ENCODE measurements at places on chromosomes 1 and 21.

DNA sequence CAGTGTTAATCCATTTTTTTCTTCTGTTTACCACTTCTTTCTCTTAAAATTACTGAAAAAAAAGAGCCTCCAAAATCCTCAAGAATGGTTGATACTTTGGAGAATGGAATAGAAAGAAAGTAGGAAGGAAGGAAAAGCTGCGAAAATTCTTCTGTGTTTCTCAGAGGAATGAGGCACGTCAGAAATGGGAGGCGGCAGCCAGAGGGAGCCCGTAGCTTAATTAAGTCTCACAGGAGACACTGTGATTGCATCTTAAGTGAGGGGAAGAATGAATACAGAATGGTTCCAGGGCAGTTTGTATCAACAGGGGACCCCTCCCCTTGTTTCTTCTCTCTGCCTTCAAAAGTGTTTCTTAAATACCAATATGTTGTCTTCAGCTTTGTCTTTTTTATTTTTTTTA, 1099.5 kb downstream of the PLA2G4A start:
- DNase-seq: no peak

- DNase-seq: no peak
Observed at GRCh38 chr1:41109310-41110197, 88.0 kb upstream of the SLFNL1 start.

- no peak for DNase-seq
Observed at GRCh38 chr21:27122686-27123085, 155.8 kb upstream of the ADAMTS5 start.

DNA sequence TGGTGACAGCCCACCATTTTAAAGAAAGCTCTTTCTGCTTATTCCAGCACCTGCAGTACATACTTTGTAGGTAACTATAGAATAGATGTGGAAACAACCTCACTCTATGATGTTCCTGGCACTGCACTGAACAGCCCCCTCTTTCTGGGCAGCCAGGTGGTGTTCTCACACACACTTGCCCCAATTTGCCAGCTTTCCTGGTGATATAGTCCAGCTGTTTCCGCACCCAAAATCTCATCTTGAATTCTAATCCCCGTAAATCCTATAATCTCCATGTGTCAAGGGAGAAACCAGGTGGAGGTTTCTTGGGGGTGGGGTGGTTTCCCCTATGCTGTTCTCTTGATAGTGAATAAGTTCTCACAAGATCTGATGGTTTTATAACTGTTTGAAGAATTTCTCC, 102.2 kb downstream of the FCRL5 start:
- DNase-seq: no peak

- DNase-seq: no peak
Observed at GRCh38 chr1:209580577-209580976, 2.9 kb upstream of the CAMK1G start.

- no peak for DNase-seq
Observed at GRCh38 chr21:27795418-27795817, 828.5 kb upstream of the ADAMTS5 start.

GRCh38 chr1:115127539-115127938, 38.2 kb upstream of the TSPAN2 start:
- no peak for DNase-seq

DNA sequence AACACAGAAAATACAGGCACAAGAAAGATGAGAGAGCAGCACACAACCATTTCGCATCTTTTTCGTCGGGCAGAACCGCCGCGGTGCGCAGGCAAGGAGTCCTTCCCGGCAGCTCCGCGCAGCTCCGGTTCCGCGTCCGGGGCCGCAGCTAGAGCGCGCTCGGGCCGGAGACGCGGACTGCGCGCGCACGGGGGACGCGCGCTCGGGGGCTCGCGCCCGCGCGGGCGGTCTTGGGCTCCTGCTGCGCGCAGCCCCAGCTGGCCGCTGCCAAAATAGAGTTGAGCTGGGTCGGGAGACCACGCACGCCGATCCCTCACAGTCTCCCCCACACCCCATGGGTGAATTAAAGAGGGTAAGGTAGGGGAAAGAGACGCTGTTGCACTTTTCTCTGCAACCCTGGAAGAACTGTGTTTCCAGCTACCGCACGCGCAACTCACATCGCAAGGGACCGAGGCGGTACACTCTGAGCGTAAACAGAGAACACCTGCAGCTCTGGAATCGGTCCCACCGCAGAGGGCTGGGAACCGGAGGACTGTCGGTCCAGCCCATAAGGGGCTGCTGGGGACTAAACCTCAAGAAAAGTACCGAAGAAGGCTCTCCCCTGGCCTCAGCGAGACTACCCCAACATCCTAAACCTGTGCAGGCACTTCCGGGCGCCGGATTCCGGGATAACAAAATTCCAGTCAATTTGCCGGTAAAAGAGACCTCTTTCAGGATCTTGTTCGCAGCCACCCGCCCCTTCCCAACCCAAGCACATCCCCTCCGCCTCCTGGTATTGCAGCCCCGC, 1.7 kb downstream of the NR5A2 start:
- no peak for DNase-seq

DNA sequence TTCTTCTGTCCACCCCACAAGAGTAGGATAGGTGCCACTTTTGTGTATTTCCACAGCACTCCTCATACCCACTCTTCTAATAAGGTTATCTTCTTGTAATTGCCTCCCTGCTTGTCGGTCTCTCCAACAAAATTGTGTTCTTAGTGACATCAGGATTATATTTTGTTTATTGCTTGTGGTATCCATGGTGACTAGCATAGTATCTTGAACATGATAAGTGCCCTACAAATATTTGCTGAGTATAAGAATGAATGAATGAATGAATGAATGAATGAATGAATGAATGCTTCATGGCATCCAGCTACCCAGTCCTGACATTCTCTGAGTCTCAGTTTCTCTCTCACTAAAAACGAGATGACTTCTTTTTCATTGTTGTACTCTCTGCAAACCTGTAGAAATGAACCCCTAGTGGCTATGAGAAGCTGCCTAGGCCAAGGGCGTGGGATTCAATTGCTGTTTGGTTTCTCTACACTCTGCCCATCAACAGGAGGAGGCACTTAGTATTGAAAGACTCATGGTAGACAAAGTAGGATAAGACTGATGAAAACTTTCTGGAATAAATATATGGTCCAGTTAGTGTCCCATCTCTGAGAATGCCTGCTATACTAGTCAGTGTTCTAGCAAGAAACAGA, 121.0 kb downstream of the TMEM53 start:
- no peak for DNase-seq

DNA sequence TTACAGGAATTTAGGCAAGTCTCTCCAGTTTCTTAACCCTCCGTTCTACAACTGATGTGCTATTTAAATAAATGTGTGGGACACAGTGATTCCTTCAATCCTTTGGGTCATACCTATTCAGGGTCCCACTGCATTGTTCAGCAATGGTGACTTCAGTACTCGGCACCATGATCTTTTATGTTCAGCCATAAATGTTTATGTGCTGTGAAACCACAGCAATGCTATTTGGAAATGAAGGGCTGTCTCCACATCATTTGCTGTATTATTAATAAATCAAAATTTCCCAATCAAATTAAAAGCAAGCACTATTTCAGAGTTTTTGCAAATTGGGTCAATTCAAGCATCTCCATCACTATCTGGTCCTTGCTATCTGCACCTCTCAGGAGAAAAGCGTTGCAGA, 84.8 kb downstream of the NR5A2 start:
- no peak for DNase-seq

DNA sequence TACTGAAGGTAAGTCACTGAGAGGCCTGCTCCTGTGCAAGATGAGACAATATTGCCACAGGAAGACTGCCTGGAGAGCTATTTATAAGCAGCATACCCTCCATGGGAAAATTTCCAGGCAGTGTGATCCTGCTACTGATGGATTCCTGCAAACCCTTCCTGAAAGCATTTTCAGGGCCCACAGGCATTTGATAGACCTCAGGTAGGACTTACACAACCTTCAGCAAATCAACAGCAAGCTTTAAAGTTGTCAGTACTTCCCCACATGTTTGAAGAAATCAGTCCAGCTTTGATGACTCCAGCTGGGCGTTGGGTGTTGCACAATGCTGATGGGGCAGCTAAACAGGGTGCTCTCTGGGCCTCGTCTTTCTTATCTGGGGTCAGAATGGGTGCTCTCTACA, 108.8 kb downstream of the PLXNA2 start:
- DNase-seq: no peak

DNA sequence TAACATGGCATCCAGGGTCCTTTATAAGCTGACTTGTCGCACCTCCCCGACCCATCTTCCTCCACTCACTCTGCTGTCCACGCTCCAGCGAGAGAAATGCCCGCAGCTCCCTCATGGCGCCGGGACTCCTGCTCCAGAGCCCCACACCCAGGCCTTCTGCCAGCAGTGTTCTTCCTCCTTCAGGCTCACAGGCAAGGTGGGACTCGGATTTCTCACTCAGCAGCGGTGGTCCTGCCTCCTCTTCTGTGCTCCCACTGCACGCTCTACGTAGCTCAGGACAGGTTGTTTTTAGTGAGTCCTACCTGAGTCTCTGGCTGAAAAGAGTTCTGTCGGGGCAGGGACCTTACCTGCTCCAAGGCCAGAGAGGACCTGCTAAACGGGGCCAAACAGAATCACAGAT, 11.2 kb downstream of the THEMIS2 start:
- no peak for DNase-seq

GRCh38 chr1:207890136-207890738, 20.7 kb downstream of the CD34 start:
- DNase-seq: no peak

GRCh38 chr21:46152927-46153246, 2.5 kb downstream of the FTCD start:
- no peak for DNase-seq

GRCh38 chr1:206714331-206715058, 29.8 kb downstream of the MAPKAPK2 start:
- DNase-seq: no peak

DNA sequence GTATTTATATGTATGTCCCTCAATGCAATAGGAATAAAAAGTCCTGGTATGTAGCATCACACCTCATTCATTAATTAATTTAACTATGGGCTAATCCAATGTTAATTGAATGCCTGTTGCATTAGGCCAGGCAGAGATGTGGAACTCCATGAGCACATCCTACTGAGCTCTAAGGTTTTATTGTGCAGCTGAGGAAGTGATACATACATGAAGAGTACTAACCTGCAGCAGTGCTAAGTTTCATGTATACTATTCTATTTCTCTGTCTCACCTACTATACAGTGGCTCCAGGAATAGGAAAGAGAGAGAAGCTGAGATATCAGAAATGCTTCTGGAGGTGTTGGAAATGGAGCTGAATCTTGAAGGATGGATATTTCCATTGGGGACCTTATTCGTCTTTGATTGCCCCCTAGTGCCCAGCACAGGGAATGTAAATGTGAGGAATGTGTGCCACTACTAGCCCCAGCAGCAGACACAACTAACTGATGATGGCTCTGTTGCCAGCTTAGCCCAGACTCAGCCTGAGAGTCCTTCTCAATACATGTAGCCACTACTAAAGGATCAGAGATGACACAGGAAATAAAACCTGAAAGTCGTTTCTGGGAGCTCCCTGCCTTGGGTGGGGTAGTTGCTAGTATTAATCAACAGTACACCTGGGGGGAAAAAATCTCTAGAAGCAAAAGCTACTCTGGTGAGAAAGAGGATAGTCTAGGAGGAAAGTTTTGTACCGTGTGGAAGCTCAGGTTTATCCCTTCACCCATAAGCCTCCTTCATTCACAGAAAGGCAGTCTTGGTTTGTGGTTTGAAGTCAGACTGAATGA, 173.3 kb upstream of the FOXD3 start:
- no peak for DNase-seq

DNA sequence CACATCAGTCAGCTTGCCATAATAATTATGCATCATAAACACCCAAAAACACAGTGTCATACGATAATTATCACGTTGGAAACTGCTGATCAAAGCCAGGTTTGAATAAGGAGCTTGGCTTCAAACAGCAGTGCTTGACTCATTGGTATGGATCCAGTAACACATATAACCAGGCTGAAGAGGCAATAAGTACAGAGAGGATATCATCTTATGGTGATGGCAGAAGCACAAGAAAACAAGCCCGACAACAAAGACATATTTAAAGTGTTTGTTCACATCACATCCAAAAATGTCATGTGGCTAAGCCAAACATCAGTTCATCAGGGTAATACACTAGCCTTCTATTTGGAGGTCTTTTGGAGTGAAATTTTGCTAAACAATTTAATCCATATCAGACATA, 389.7 kb downstream of the NCAM2 start:
- no peak for DNase-seq

DNA sequence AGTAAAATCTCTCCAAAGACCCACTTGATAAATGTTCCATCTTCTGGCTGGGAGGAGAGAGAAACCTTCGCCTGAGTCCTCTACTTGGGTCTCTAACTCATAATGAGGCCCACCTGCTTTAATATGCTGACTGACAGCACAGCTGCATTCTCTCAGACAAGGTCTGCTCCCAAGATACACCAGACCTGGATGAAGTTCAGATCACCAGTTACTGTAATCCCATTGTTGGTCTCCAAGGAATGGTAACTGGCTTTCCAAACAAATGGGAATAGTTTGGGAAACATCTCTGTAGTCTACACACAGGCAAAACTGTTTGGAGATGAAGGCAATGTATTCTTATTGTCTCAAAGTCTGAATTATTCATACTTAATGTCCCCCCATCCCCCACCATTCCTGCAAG, 27.9 kb upstream of the COL24A1 start:
- no peak for DNase-seq

DNA sequence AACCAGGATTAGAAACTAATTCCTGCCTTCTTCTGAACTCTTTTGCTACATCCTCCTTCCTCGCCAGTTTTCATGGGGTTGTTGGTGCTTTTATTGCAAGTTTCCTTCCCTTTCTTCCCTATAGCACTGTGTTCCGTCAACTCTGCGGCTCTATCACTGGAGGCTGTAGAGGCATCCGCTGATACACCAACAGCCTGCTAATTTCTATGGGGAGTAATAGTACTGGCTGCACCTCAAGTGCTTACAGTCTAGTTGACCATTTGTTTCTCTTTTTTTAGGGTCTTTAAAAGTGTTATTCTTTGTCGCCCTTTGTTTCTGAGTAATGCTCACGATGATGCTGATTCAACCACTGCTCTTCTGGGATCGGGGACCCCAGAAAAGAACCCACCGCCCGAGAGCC, 746 bp downstream of the MIS18A start:
- no peak for DNase-seq

GRCh38 chr1:246161626-246162025, 345.5 kb downstream of the SMYD3 start:
- no peak for DNase-seq

DNA sequence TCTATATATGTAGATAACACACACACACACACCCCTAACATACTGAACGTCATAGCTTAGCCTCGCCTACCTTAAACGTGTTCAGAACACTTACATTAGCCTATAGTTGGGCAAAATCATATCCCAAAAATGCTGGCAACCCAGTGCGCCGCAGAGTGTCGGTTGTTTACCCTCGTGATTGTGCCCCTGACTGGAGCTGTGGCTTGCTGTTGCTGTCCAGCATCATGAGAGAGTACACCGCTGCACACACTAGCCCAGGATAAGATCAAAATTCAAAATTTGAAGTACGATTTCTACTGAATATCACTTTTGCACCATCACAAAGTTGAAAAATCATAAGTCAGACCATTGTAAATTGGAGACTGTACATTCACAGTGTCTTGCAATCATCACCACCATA, 73.1 kb upstream of the COG2 start:
- DNase-seq: no peak

GRCh38 chr1:8137481-8138244, 111.6 kb upstream of the ERRFI1 start:
- no peak for DNase-seq

GRCh38 chr1:86733340-86733739, 29.0 kb downstream of the SH3GLB1 start:
- DNase-seq: no peak

All from T-helper 9 cell (primary cell).